ACHN (cell line): ENCODE measurements at places on chromosomes 2 and 18.

DNA sequence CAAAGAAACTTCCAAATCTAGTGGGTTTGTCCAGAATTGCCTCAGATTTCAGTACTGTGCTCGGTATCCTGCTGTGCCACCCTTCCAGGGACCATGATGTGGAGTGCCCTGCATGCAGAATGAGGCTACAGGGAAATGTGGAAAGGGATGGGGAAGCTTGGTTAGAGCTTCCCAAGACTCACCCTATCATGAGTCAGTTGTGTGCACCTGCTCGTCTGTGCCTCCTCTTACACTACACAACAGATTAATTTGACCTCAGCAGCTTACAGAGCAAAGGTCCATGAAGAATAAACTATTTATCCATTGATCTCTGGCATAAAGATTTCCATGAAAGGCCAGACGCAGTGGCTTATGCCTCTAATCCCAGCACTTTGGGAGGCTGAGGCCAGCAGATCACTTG, 21.3 kb upstream of the NCK2 start:
- no peak for DNase-seq

DNA sequence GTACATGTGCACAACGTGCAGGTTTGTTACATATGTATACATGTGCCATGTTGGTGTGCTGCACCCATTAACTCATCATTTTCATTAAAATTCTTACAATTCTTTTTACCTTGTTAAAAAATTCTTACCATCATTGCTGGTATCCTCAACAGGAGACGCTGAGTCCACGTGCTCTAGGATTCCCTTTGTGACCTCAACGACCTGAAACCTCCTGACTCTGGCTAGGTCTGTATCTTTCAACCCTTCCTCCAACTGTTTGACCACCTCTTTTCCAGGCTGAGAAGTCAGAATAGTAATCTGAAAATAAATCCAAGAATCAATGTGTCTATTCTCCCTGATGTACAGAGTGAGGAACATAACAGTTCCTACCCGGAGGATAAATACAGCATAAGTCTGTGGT, 41.2 kb downstream of the M1AP start:
- no peak for DNase-seq

- no peak for DNase-seq
Measured at GRCh38 chr2:25123682-25124081, 44.7 kb downstream of the POMC start.

- DNase-seq, result peak; percentile 0
Measured at GRCh38 chr2:113602869-113603466, 24.1 kb upstream of the RABL2A start.

DNA sequence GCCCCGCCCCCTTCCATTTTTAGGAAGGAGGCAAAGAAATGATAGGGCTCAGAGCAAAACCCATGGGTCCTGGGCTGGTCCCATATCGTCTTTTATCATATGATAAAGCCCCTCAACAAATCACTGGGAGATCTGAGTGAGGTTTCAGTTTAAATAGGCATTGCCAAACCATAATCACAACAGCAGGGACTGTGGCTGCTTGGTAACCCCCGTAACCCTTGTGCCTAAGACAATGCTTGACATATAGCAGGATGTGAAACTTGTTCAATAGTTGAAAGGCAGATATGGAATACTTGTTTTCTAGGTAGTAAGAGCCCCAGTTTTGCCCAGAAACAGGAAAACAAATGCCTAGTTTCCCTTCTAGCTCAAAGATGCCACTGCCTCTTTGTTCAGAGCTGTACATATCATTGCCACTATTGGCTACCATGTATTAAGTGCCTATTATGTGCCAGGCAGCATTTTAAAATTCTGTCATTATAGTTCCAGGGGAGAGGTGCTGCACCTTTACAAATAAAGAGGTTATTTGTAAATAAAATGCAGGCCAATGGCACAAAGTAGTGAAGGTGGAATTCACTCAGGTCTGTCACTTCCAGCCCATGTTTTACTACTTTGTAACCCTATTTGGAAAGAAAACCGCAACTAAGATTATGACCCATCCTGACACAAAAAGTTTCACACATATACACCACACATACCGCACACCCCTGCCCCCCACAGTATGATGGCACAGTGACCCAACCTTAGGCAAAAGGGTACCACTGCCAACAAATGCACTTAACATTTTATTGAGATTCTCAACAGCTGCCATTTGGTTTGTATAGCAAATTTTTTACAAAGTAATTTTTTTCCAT, 14.2 kb downstream of the NAGK start:
- no peak for DNase-seq

- DNase-seq, result no peak
Measured at GRCh38 chr2:2704428-2705090, 373.5 kb upstream of the MYT1L start.

- DNase-seq, result peak; percentile 30
Measured at GRCh38 chr2:20744366-20745335, 77.7 kb downstream of the GDF7 start.
